GM04503 (cell line): ENCODE measurements at places on chromosomes 2 and 18.
A peak's percentile ranks its signal among the peaks of the same experiment; 100 is the strongest.

GRCh38 chr2:240662681-240663080, 20.0 kb downstream of the AQP12B start:
- DNase-seq = no peak

- DNase-seq = no peak
Observed at GRCh38 chr2:137179542-137179941, 414.2 kb downstream of the THSD7B start.

DNA sequence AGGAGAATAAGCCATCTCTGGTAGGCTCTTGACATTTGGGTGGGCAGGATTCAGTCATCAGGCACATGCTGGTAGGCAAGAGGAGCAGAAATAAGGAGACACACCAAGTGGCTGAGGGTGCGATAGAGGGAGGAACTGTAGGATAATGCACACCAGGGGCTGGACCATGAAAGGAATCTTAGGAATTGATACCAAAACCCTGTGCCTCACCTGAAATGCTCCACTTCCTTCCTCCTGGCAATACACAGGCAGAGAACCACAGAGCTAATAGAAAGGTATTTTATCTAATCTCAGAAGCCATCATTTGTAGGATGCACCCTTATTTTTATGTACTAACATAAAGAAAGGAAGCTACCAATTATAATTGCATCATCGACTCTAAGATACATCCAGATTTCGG, 4.4 kb upstream of the CYP1B1 start:
- DNase-seq = no peak

DNA sequence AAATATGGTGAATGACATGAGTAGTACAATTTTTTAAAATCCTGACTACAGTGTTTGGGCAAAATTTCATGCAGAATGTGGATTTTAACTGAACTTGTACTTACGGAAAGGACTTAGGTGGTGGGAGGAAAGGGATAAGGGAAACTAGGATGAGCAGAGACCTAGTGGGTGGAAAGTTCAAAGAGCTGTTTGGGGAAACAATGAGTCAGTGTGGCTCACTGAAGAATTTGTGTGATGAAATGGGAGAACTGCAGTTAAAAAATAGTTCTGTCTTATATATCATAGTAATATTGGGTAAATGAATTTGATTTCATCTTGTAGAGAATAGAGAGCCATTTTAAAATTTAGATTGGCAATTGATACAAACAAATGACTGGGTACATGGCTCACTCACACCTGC, 220.1 kb upstream of the CTAGE1 start:
- no peak for DNase-seq

DNA sequence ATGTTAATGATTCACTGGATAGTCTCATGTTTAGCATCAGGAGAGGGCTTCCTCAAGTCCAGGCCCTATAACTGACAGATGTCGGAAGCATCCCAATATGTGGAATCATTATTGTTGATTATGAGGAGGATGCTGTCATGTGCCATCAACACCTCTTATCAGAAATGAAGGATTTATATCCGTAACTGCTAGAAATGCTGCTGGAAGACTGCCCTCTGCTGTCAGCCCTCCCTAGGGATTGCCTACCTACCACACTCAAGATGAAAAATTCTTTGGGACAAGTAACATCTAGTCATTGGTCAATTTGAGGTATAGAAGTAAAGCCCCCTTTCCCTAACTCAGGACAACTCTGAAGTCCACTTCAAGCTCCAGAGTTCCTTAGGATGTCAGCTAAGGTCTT, 1166.5 kb upstream of the NXPH2 start:
- no peak for DNase-seq

- no peak for DNase-seq
Observed at GRCh38 chr2:40814616-40815015, 362.7 kb upstream of the SLC8A1 start.

DNA sequence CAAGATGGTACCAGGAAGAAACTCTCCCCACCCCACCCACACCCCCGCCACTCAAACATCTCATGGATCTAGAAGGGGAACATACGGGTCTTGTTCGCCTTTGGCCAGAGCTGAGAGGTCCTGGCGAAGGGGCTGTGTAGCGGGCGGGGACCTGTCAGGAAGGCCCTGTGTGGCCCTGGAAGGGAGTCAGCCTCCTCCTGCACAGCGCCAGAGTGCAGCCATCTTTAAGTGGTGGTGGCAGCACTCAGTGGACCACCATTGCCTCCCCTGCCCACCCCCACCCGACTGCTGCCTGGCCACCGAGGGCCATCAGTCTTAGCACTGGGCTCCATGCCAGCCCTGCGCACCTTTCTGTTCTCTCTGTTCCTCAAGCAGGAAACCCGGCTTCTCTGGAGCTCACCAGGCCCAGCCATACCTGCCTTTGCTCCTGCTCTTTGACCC, 11.6 kb upstream of the FAHD2A start:
- DNase-seq = no peak

GRCh38 chr2:135154962-135155361, 102.9 kb downstream of the RAB3GAP1 start:
- no peak for DNase-seq

- DNase-seq = peak; percentile 27
Observed at GRCh38 chr18:45626330-45627203, 11.3 kb downstream of the SLC14A2 start.

DNA sequence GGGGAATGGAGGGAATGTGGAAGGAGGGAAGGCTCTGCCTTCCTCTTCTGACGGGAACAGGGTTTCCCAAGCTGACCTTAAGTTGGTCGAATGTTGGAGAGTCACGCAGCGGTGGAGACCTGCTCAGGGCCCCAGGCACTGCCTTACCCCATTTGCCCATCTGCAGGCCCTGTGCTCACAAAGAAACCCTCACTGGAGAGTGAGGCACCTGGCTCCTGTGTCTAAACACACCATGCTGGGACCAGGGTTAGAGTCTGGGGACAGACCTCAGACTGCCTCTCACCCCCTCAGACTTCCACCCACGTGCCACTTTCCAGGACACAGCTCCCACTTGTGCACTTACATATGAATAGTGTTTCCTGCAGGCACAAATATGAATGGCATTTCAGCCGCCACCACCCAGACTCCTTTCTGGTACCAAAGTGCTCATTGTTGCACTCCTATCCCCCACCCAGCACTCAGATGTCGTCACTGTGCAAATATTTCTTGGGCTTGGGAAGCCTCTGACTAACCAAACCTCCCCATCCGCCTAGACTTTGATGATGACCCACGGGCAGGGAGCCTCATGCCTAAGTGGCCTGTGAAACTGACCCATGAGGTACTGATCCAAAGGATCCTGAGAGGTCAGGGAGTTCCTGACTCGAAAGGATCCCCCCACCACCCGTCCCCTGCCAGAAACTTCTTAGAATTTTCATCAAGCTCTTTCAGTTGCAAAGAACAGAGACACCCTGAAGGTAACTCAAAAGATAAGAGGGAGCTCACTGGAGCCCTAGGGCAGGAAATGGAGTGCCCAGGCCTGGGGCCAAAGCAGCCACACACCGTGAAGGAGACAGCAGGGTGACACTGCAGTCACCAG, 78.3 kb downstream of the STPG4 start:
- DNase-seq = peak; percentile 98

- no peak for DNase-seq
Observed at GRCh38 chr18:75198036-75198435, 10.9 kb downstream of the PTGR3 start.

DNA sequence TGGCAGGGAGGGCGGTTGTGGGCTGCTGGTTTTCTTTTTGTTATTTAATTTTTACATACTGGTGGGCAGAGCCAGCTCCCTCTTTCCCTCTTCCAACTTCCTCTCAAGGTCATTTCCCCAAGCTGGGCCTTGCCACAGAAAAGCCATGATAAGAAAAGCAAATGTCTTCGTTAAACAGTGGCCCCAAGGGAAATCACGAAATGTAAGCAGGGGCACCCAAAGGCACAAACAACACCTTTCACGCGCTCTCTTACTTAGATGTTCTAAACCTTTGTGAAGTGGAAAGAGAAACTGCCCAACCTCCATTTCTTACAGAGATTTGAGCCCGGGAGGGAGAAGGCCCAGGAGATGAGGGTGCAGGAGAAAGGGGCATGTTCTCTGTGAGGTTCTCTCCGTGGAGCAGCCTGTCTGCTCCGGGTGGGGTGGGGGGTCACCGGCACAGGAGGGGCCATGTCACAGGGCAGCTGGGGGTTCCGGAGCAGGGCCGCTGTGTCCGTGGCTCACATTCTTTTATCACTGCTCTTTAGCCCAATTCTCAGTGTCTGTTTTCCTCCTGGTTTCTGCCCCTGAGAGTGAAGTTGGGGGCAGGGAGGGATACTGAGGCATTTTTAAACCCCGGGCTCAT, 190.7 kb upstream of the GATA6 start:
- no peak for DNase-seq

DNA sequence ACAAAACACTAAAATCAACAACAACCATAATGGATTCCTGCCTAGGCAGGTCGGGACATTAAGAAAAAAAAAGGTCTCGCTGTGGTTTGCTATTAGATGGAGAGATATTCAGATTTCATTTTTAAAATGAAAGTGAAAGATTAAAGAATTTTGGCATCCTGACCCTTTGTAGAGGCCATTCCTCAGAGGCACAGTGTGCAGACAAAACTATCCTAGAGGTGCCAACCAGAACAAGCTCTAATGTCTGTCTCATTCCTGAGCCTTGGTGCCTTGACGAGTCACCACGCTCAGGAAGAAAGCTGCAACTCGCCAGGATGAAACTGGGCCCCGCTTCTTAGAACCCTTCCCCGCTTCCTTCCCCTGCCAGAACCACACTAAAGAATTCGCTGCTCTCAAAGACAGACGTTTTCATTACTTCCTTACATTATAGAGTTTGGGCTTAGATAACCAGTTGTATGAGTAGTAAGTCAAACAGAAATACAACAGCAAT, 156.0 kb downstream of the TGIF1 start:
- DNase-seq = peak; percentile 37

DNA sequence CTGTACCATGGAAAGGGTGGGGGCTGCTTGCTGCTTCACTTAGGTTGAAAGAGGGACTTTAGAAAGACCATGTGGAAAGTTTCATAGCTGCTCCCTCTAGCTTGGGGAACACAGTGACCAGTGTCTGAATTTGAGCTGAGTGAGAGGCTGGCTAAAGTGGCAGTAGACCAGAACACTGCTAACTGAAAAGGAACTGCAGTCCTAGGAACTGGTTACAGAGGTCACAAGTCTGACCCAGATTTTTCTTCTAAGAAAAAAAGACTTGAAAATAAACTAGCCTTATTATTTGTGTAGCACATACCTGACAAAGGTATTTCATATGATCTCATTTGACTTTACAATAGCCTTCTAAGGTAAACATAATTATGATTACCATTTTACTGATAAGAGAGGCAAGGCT, 153.6 kb downstream of the FSHR start:
- DNase-seq = no peak

DNA sequence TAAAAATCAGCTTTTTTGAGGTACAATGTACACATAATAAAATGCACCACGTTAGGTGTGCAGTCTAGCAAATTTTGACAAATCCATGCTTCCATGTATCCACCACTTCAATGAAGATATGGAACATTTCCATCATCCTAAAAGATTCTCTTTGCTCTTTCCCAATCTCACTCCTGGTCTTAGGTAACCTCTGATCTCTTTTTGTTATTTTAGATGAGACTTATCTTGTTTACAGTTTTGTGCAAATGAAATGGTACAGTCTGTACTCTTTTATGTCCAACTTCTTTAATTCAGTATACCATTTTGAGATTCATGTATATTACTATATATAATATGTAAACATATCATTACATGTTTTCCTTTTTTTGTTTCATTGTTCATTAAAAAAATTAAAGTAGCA, 16.3 kb upstream of the SERPINB5 start:
- no peak for DNase-seq

DNA sequence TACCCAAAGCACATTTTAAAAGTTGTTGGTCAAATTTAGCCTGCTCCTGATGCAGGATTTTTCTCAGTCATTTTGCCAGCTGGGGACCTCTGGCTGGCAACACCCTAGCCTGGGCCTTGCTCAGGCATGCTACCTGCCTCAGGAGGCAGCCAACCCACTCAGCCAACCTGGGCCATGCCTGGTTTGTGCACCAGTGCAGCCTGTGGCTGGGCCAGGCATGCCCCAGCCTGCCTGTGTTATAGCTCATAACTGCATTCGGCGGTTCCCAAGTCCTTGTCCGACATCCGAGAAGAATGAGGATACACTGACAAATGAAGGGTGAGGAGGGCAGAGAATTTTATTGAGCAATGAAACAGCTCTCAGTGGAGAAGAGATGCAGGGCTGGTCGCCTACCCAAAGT, 608.0 kb downstream of the SUCLG1 start:
- no peak for DNase-seq

DNA sequence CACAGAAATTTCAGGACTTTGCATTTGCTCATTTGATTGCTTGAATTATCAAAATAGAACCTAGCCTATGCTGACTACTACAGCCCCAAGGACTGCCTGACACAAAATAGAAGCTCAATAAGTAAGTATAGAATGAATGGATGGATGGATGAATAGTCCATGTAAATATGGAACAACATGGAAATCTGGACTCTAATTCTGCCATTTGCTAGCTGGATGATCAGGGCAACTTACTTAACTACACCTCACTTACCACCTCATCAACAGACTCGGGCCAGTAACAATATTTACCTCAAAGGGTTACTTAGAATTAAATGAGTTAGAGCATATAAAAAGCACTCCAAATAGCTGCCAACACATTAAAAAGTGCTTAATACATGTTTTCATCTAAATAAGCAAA, 50.6 kb downstream of the NBAS start:
- no peak for DNase-seq

DNA sequence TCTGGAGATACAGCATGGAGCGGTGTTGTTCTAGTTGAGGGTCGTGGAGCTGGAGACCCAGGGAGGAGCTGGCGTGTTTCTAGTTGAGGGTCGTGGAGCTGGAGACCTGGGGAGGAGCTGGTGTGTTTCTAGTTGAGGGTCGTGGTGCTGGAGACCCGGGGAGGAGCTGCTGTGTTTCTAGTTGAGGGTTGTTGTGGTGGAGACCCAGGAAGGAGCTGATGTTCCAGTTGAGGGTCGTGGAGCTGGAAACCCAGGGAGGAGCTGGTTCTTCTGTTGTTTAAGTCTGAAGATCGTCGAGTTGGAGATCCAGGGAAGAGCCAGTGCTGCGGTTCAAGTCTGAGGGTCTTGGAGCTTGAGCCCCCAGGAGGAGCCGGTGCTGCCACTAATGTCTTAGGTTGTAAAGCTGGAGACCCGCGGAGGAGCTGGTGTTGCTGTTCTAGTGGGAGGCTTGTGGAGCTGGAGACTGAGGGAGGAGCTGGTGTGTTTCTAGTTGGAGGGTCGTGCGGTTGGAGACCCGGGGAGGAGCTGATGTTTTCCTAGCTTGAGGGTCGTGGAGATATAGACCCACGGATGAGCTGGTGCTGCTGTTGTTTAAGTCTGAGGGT, 155.3 kb downstream of the RTP5 start:
- no peak for DNase-seq

GRCh38 chr2:174589334-174589733, 8.3 kb downstream of the WIPF1 start:
- no peak for DNase-seq

- DNase-seq = no peak
Observed at GRCh38 chr2:205721057-205721449, 38.8 kb downstream of the NRP2 start.

GRCh38 chr2:177998006-177998405, 74.6 kb downstream of the PDE11A start:
- DNase-seq = peak; percentile 85

- peak; percentile 27 for DNase-seq
Observed at GRCh38 chr2:64330281-64331113, 123.5 kb upstream of the LGALSL start.

- DNase-seq = no peak
Observed at GRCh38 chr18:7878265-7879211, 311.4 kb downstream of the PTPRM start.
